ENCODE measurements at places on chromosomes 6 and 20.
A peak's percentile ranks its signal among the peaks of the same experiment; 100 is the strongest.

DNA sequence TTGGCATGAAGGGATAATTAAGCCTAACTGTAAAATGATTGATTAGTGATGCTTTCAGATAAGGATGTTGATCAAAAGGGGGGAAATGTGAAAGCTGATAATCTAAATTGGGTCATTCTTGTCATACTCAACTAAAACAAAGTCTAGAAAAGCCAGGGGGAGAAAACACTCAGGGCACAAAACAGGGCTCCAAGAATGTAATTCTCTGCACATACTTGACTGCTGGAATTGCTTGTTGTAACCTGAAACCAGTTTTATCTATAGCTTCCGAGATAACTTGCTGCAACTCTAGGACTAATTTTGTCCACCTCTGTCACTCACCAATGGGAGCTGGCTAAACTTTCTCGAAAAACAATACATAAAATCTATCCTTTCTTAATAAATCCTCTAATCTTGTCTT is 310.3 kb downstream of the CLVS2 start:
- DNase-seq: no peak

DNA sequence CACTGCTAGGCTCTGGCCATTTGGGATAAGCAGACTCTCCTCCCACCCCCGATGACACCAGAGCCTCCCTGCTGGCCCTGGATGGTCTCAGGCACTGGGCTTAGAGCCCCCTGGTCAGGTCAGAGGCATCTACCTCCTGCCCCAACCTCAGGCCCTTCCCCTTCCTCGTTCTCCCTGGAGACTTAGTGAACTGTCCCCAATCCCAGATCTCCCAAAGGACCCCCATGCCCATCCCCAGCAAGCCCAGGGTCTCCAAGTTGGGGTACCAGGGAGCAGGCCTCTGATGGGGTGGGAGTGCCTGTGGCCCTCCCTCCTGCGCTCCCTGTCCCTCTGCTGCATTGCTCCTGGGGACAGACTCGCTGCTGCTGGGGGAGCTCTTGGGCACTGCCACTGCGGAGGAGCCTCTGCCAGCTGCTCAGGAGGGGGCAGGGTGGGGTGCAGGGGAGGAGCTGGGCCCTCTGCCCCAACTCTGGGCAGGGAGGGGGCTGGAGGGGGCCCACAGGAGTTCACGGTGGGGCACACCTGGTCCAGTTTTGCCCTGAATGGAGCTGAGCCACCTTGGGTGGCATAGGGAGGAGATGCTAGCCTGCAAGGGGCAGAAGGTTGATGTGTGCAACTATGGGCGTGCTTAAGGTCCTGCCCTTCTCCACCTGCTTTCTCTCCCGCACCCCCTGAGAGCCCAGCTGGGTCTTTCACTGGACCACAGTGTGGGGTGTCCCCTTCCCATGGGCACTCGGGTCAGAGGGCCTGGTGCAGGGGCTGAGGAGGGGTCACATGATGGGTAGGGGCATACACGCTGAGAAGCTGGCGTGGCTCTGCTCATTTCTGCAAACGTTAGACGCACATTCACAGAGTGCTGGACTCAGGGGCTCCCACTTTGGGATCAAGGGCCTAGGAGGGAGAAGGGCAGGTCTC is 40.4 kb downstream of the SPDEF start:
- no peak for DNase-seq

DNA sequence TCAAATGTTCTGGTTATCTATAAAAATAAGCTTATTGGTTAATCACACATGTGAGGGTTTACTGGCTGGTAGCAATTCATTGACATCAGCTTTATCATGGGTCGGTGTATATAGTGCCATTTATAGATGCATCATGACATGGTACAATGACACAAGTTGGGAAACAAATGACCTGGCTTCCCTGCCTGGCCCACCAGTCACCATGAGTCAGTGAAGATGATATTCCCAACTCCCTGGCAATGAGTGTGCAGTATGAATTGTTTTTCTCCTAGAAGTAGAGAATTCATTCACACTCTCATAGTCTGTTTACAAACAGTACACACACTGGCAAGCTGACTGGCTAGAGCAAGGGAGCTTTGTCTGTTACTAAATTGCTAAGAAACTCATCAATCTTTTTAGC is 37.2 kb upstream of the CALHM6 start:
- DNase-seq: no peak

- no peak for DNase-seq
Observed at GRCh38 chr20:11429889-11430519, 487.7 kb upstream of the BTBD3 start.

GRCh38 chr6:107740496-107741190 is 83.5 kb downstream of the SCML4 start:
- peak; percentile 51 for DNase-seq

DNA sequence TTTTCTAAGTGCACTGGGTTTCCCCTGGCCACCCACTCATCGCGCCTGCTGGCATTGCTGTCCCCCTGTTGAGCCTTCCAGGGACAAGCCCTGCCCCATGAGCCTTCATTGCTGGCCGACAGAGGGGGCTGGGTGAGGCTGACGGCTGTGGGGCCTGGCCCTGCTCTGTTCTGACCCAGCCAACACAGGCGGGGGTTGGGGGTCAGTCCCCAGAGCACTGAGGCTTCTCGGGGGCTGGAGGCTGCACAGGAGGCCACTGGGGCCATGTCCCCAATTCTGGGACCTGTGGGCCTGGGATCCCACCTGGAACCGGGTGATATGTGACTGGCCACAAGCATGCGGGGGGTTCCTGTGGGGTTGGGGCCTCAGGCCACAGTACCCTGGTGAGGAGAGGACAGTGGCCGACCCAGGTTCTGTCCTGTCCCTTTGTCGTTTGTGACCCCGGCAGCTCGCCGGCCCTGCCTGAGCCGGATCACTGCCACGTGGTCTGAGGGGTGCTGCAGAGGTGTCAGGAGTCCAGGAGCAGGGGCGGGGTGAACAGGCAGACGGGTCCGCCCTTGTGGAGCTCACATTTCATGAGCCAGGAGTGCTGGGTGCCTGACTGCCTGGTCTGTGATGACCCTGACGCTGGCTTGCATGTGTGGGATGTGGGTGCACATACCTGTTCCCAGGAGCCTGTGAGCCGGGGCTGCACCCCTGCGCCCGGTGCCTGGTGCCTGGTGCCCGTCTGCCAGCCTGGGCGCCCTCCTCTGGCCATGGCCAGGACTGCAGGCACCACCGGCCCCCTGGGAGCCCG is 2.1 kb upstream of the COL20A1 start:
- peak; percentile 69 for DNase-seq

GRCh38 chr6:146984251-146984924 is 219.8 kb upstream of the STXBP5 start:
- no peak for DNase-seq

GRCh38 chr6:42103753-42104094 is 38.7 kb downstream of the C6orf132 start:
- DNase-seq: no peak

DNA sequence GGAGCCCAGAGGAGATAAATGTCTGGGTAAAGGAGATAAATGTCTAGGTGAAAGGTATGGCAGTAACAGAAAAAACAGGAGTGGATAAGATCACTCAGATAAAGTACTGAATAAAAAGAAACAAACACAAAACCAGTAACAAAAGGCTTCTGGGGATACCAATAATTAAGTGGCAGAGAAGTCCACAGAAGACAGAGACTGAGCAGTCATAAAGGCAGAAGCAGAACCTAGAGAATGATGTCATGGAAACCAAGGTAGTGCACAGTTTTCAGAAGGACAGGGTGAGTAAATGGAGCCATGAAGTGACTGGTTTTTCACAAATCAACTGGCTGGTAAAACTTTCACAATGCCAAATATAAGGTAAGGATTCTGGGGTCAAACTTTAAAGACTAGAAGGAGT is 80.9 kb upstream of the PLN start:
- DNase-seq: no peak

DNA sequence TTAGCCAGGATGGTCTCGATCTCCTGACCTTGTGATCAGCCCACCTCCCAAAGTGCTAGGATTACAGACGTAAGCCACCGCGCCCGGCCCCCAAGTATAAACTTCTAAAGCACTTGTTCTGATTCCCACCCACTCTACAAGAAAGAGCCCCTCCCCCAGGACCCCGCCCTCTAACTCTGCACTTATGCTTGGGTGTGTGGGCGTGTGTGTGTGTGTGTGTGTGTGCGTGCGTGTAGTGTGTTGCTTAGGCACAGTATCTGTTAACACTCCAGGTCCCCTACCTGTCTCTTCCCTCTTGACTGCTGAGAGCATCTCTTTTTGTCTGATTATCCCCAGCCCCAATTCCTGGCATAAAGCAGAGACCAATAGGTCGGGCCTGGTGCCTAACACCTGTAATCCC is 6.0 kb upstream of the PTCRA start:
- no peak for DNase-seq

DNA sequence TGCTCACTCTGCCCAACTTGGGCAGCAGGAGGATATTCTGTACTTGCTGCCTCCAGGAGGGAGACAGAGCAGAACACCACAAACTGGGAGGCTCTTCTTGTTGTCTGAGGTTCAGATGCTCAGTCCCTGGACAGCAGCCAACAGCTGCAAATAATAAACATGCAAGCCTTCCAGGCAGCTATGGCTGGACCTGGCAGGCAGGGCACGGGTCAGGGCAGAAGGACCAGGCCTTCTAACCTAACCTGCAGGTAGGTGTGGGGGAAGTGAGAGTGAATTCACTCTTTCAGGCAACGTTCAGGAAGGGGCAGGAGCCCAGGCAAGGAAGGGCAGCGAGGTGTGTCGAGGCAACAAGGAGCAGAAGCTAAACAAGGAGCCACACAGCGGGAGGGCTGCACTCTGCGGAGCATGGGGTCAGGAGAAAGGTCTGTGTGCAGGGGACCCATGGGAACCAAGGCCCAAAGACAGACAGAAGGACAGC is 31.5 kb downstream of the NINL start:
- no peak for DNase-seq

- no peak for DNase-seq
Observed at GRCh38 chr6:33028220-33028849, 18.9 kb upstream of the HLA-DOA start.

- no peak for DNase-seq
Observed at GRCh38 chr6:36367743-36368142, 19.7 kb downstream of the ETV7 start.

- no peak for DNase-seq
Observed at GRCh38 chr6:148471624-148472159, 129.1 kb downstream of the SASH1 start.

GRCh38 chr6:41449399-41450245 is 96.6 kb upstream of the FOXP4 start:
- no peak for DNase-seq

DNA sequence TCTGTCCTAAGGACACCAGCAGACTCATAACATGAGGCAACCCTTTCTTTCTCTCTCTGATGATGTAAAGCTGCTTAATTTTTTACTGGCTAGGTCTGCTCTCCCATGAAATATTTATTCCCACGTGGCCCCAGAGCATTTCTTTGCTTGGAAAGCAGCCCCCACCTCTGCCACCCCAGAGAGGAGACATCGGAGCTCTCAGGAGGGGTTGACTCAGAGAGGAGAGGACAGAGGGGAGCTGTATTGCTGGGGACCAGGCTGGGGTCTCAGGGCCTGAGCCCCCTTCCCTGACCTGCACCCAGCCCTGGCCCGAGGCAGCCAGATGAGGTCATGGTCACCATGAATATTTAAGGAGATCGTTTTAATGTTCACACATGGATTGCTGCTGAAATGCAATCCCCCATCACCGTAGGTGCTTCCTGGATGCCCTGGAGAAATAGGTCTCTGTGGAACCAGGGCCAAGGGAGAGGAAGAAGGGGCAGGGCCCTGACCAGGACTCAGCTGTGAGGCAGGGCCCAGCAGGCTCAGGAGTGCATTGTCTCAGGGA is 117.5 kb downstream of the DLL1 start:
- DNase-seq: no peak

DNA sequence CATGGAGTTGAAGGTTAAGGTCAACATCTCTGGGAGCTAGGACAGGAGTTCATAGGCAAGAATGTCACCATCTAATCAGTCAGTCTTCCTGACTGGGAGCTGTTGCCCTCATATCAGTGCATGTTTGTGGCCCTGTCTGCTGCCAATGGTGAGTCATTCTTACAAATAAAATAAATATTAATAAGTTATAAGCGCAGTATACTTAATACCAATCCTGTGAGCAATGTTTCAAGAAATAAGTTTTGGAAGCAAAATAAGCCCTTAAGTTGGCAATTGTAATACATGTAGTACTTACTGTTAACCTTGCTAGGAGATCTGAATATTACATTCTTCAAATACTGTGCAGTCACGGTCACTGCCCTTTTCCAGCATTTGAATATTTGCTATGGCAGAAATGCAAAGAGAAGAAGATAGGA is 20.2 kb upstream of the MDGA1 start:
- DNase-seq: no peak

DNA sequence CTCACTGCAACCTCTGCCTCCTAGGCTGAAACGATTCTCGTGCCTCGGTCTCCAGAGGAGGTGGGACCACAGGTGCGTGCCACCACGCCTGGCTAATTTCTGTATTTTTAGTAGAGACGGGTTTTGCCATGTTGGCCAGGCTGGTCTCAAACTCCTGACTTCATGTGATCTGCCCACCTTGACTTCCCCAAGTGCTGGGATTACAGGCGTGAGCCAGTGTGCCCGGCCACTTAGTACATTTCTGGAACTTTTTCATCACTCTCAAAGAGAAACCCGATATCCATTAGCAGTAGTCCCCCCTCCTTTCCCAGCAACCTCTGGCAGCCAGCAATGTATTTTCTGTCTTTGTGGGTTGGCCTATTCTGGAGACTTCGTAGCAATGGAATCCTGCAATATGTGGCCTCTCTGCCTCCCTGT is 109.8 kb downstream of the JARID2 start:
- no peak for DNase-seq

DNA sequence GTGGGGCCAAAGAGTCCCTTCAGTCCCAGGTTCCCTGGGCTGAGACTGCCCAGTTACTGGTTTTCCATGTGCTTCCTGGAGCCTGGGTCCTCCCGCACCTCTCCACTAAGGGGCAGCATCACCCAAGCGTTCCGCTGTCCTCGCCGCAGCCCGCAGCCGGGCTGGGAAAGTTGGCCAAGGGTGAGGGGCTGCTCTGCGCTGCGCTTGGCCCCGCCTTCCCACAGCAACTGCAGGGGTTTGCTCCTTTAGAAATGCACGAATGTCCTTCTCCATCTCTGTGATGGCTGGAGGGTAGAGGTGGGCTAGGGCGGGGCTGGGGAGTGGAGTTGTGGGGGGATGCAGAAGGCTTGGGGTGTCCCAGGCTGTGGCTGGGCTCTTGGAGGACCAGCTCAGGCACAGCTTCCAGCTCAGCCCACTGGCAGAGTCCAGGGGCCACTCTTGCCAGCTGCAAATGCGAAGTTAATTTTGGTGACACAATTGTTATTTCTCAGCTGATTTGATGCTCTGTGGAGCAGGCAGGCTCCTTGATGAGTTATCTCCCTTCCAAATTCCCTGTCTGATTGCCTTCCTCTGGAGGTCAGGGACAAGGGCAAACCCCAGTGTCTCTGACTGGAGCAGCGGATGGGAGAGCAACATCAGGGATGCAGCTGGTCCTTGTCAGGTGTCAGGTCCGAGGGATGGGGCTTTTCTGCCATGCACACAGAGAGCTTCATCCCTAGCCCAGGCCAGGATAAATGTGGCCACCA is 63.2 kb downstream of the NOL4L start:
- DNase-seq: peak; percentile 81

GRCh38 chr6:154399097-154399496 is 42.5 kb upstream of the IPCEF1 start:
- DNase-seq: no peak

Data from activated naive CD4-positive, alpha-beta T cell treated with anti-CD3 and anti-CD28 coated beads for 36 hours (primary cell).